Placental pericyte (primary cell): ENCODE measurements at places on chromosomes 11 and 22. TPM values are rescaled to one million over a fixed set of nuclear protein-coding genes. Genes with fewer than 3 reads are reported as not detected.

DEUP1 gene
- not detected in 2 replicates for total RNA-seq

IFITM2 gene
- 19.6 and 56.2 TPM in 2 replicates for total RNA-seq

KCNJ5 gene
- total RNA-seq = under 0.01 and 0.29 TPM in 2 replicates

CD6 gene
- not detected in 2 replicates for total RNA-seq

GGT1 gene
- 1.7 and 12.0 TPM in 2 replicates for total RNA-seq

JOSD1 gene
- 46.6 and 56.6 TPM in 2 replicates for total RNA-seq

NCR3LG1 gene
- total RNA-seq = 12.7 and 17.5 TPM in 2 replicates

OR4D5 gene
- not detected in 2 replicates for total RNA-seq

FGF19 gene
- not detected in 2 replicates for total RNA-seq

TPBGL gene
- 0.14 TPM in 1 of 2 replicates, not detected in the other for total RNA-seq

TNNT3 gene
- not detected in 2 replicates for total RNA-seq

CAPN5 gene
- total RNA-seq = 17.3 and 18.2 TPM in 2 replicates

GAB2 gene
- 8.4 and 20.6 TPM in 2 replicates for total RNA-seq

CARD18 gene
- 10.7 and 11.2 TPM in 2 replicates for total RNA-seq
